ENCODE measurements at places on chromosomes 5 and 9.

- no peak for DNase-seq
These were observed 101.6 kb downstream of the FSTL4 start for GRCh38 chr5:133510634-133511262.

GRCh38 chr9:12813533-12813932, 38.7 kb downstream of the LURAP1L start:
- DNase-seq = no peak

GRCh38 chr5:127601601-127602000, 47.3 kb upstream of the CTXN3 start:
- DNase-seq = no peak

DNA sequence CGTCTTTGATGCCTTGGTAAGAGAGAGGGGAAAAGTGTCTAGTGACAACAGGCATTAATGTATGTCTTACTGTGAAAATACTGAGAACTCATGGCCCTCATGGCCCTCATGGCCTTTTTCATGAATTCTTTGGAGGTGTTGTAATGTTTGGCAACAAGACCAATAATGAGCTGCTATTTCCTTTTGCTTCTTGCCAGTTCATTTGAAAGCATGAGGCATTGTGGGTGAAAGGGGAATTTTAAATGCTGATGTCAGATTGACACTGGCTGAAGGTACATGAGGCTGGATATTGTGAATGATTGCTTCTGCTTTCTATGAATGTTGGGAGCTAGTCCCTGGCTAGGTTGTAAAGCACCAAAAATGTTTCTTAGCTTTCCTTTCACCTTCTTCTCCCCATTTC, 79.2 kb downstream of the DOCK2 start:
- no peak for DNase-seq

DNA sequence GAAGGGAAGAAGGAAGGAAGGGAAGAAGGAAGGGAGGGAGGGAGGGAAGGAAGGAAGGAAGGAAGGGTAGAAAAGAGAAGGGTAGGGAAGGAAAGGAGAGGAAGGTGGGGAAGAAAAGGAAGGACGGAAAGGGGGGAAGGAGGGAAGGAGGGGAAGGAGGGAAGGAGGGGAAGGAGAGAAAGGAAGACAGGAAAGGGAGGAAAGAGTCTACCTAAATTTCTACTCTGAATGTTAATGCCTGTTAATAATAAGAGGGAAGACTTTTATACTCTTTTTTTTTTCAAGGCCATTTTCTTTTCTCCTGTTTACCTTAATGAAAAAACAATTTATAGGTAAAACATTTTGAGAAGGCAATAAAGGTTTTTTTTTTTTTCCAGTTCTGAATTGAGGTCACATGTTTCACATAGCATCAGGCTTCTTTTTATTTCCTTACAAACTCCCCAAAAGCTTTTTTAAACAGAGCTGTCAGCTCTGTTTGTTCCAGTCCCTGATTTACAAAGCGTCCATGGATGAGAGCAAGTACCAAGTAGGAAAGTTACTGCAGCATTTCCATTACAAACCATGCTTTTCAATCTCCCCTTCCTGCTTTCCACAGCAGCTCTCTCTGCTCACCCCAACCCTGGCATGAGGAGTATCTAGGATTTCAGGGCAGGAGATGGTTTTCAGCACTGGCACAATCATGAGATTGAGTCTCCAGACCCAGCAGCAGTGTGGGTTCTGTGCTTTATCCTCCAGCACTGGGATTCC, 173.9 kb downstream of the GNAQ start:
- DNase-seq = no peak

- DNase-seq = no peak
These were observed 55.8 kb downstream of the PSMB7 start for GRCh38 chr9:124359426-124359825.

- no peak for DNase-seq
These were observed 648.5 kb upstream of the WWC1 start for GRCh38 chr5:167642779-167643517.

DNA sequence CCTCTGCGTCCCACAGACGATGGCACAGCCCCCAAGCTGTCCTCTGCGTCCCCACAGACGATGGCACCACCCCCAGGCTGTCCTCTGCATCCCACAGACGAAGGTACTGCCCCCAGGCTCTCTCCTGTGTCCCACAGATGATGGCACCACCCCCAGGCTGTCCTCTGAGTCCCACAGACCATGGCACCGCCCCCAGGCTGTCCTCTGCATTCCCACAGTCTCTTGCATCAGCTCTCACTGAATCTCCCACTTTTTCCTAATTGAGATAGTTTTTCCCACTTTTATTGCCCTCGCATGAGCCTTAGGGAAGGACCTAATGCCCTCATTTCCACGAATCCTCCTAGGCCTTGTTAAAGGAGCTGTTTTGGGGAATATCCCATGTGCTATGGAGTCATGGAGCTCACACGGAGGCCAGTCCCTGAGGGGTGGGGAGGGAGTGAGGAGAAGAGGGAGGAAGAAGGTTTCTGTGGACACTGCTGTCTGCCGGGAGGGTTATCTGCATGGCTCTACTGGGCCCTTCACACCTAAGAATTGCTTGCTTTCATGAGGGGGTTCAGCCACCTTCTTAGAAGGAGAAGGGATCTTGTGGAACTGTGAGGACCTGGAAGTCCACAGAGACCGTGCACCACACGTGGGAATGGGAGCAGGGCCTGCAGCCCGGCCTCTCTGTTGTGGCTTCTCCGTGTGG, 58.2 kb upstream of the PTCH1 start:
- DNase-seq = no peak

- DNase-seq = no peak
These were observed 30.0 kb upstream of the SH3RF2 start for GRCh38 chr5:145906401-145906800.

- no peak for DNase-seq
These were observed 80.8 kb downstream of the NTNG2 start for GRCh38 chr9:132242621-132243155.

DNA sequence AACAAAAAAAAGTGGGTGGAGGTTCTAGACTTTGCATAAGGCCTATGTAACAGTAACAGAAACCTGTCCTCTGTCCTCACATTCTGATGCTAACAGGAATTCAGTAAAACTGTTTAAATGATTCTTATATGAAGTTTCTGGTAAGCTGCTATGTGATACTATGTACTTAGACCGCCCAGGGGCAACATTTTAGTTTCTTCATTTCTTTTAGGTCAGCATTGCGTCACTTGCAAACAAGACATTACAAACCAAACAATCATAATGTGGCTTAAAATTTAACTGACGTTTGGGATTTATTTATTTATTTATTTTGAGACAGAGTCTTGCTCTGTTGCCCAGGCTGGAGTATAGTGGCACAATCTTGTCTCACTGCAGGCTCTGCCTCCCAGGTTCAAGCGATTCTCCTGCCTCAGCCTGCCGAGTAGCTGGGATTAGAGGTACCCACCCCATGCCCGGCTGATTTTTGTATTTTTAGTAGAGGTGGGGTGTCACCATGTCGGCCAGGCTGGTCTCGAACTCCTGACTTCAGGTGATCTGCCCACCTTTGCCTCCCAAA, 44.3 kb downstream of the TENT4A start:
- DNase-seq = no peak

- no peak for DNase-seq
These were observed 218.0 kb upstream of the C9orf72 start for GRCh38 chr9:27791311-27791710.

DNA sequence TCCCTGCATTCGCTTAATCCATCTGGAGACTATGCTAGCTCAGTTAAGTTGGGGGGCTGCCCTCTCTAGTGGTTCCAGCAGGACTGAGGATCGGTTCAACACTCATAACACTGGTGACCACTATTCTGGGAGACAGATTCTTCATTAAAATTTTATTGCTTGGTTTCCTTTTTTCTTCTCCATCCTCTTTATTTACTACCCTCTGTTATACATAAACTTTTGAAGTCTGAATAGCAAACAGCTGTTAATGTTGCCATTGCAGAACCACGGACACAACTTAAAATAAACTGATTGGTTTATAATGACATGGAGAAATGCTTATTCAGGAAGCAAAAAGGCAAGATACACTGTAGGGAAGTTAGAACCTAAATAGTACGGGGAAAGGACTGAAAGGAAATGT, 22.1 kb downstream of the IQGAP2 start:
- no peak for DNase-seq

DNA sequence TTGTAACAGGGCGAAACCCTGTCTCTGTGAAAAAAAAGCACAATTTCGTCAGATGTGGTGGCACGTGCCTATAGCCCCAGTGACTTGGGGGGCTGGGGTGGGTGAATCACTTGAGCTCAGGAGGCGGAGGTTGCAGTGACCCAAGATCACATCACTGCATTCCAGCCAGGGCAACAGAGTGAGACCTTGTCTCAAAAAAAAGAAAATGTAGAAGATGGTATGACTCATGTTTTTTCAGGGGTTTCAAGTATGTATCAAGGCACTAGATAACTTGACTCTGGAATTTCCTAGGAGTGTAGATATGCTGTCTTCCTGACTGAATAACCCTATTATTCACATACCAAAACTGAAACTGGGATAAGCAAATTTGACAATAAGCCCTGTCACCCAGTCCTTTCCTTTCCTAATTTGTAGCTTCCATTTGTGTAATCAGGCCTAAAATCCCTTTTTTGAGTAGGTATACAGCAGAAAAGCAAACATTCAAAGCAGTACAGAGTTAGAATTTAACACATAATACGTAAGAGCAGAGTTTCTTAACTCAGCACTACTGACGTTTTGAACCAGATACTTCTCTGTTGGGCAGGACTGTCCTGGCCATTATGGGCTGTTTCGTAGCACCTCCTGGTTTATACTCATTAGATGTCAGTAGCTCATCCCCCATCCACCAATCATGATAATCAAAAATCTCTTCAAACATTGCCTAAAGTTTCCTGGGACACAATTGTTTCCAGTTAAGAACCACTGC, 17.3 kb upstream of the ANKRD18B start:
- DNase-seq = no peak

GRCh38 chr5:38376404-38376803, 118.0 kb downstream of the EGFLAM start:
- no peak for DNase-seq

GRCh38 chr9:37602817-37603216, 10.4 kb upstream of the TOMM5 start:
- DNase-seq = no peak

DNA sequence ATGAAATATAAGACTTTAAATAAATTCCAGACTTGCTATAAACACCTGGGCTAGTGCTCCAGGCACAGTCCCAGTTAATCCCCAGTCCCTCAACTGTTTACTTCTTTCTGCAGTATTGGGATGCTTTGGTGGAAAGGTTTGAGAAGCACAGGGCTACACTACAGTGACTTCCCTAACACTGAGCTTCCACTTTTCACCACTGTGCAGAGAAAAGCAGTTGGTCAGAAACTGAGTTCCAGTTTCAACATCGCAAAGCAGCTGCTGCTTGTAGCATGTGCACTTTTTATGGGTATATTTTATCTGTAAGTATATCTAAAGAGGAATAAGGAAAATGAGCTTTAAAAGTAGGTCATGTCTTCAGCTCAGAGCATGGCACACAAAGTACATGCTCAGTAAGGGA, 339.7 kb downstream of the NTRK2 start:
- DNase-seq = no peak

DNA sequence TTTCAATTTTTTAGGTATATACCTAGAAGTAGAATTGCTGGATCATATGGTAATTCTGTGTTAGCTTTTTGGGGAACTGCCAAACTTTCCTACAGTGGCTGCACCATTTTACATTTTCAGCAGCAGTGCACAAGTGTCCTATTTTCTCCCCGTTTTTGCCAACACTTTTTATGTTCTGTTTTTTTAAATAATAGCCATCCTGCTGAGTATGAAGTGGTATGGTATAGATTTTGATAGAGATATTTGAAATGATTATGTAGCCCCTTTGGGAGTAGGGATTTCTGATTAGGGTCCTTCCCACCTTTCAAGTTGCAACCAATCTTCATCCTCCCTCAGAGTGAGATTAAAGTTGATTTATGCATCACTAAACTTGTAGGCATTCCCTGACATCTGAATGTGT, 76.5 kb downstream of the ARHGEF28 start:
- DNase-seq = no peak

- no peak for DNase-seq
These were observed 186.2 kb downstream of the PJA2 start for GRCh38 chr5:109223531-109223930.
